ENCODE measurements at places on chromosomes 5 and 9.

DNA sequence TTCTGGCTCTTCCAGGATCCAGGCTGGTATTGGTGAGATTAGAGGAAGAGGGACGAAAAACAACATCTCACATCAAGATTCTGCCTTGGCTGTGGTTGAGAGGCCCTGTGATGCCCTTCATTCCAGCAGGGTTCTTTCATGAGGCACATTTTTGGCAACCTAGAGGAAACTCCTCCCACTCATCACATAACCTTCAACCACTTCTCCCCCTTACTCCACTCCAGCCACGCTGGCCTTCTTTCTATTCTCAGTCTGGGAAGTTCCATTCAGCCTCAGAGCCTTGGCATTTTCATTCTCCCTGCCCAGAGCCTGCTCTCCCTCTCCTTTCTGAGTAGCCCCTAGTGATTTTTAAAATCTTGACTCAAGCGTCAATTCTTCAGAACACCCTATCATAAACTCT, 337.5 kb downstream of the ZSWIM6 start:
- no peak for DNase-seq
- H3K4me1 ChIP-seq: peaks cover 34% of the 10 kb centered on the region
- no peak overlapping the region for H3K4me3 ChIP-seq
- no peak overlapping the region for H3K27ac ChIP-seq

DNA sequence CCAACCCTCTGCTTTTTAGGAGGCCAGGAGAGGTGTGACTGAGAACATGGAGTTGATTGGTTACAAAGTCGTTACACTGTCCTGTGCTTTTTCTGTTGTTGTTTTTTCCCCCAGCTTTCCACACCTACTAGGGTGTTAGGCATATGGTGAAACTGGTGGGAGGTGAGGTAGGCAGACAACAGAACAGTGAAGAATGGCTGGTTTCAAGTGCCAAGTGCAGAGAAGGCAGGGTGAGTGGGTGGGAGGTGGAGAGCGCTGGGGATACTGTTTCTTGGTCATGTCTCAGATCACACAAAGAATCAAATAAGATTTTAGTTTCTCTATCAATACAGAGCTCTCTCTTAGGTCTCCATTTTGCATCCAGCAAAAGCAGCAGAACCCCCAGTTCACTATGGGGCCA, 2.2 kb upstream of the SPTAN1 start:
- DNase-seq: no peak
- no peaks in the 10 kb centered on the region for H3K36me3 ChIP-seq

- no peak overlapping the region for H3K27ac ChIP-seq
- H3K4me3 ChIP-seq: peak overlapping the region; percentile 65
- peaks cover 13% of the 10 kb centered on the region for H3K4me1 ChIP-seq
- peaks cover 64% of the 10 kb centered on the region for H3K27me3 ChIP-seq
Observed at GRCh38 chr9:119369680-119370366, 588 bp upstream of the BRINP1 start.

- no peak overlapping the region for H3K4me3 ChIP-seq
- H3K27ac ChIP-seq: no peak overlapping the region
- H3K4me1 ChIP-seq: peaks cover 9% of the 10 kb centered on the region
- no peaks in the 10 kb centered on the region for H3K36me3 ChIP-seq
Observed at GRCh38 chr5:97044052-97044451, 98.4 kb downstream of the LIX1 start.

GRCh38 chr9:131854896-131855613, 115.2 kb upstream of the RAPGEF1 start:
- peak overlapping the region; percentile 6 for H3K4me3 ChIP-seq
- H3K4me1 ChIP-seq: peaks cover 4% of the 10 kb centered on the region
- H3K27me3 ChIP-seq: no peaks in the 10 kb centered on the region
- peaks cover 10% of the 10 kb centered on the region for H3K36me3 ChIP-seq
- DNase-seq: no peak

DNA sequence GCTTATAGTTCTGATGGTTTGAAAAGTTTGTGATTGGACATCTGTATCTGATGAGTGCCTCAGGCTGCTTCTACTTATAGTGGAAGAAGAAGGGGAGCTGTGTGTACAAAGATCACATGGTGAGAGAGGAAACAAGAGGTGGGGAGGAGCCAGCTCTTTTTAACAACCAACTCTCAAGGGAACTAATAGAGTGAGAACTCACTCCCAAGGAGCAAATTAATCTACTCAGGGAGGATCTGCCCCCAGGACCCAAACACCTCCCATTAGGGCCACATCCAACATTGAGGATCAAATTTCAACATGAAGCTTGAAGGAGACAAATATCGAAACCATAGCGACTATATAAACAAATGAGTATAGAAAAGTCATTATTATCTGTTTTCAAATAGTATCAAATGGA, 64.7 kb upstream of the PRLR start:
- no peak for DNase-seq
- H3K36me3 ChIP-seq: no peaks in the 10 kb centered on the region
- no peaks in the 10 kb centered on the region for H3K27me3 ChIP-seq
- no peaks in the 10 kb centered on the region for H3K4me1 ChIP-seq

DNA sequence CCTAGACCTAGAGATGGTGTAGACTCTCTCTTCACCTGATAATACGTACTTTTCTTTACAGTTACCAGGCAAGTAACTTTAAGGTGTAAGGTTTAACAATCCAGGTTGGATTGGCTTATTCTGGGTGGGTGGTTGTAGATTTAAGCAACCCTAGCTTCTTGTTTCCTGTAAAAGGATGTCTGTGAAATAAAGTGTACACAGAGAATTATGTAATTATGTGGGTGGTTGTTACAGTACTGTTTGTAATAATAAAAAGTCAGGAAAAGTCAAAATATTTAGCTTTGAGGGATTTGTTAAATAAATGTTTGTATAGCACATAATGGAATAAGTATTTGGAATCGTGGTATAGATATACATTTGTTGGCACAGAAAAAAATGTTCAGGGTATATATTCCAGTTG, 43.7 kb upstream of the F2R start:
- H3K27me3 ChIP-seq: no peaks in the 10 kb centered on the region
- no peak overlapping the region for H3K27ac ChIP-seq
- no peak overlapping the region for H3K4me3 ChIP-seq

- H3K4me3 ChIP-seq: no peak overlapping the region
- no peak for DNase-seq
- H3K36me3 ChIP-seq: no peaks in the 10 kb centered on the region
- H3K27me3 ChIP-seq: no peaks in the 10 kb centered on the region
Observed at GRCh38 chr9:130003943-130004552, 38.9 kb downstream of the FNBP1 start.

GRCh38 chr5:59685793-59686192, 207.7 kb downstream of the PDE4D start:
- H3K4me1 ChIP-seq: no peaks in the 10 kb centered on the region
- H3K36me3 ChIP-seq: no peaks in the 10 kb centered on the region
- no peak overlapping the region for H3K4me3 ChIP-seq
- DNase-seq: no peak

- no peaks in the 10 kb centered on the region for H3K4me1 ChIP-seq
- DNase-seq: no peak
- no peaks in the 10 kb centered on the region for H3K27me3 ChIP-seq
- H3K4me3 ChIP-seq: no peak overlapping the region
- H3K36me3 ChIP-seq: no peaks in the 10 kb centered on the region
- H3K27ac ChIP-seq: no peak overlapping the region
Observed at GRCh38 chr5:96374653-96375052, 58.4 kb downstream of the PCSK1 start.

GRCh38 chr9:21813575-21814473, 11.4 kb downstream of the MTAP start:
- peaks cover 61% of the 10 kb centered on the region for H3K4me1 ChIP-seq
- H3K4me3 ChIP-seq: no peak overlapping the region
- peak overlapping the region; percentile 50 for H3K27ac ChIP-seq
- peaks cover 38% of the 10 kb centered on the region for H3K36me3 ChIP-seq

DNA sequence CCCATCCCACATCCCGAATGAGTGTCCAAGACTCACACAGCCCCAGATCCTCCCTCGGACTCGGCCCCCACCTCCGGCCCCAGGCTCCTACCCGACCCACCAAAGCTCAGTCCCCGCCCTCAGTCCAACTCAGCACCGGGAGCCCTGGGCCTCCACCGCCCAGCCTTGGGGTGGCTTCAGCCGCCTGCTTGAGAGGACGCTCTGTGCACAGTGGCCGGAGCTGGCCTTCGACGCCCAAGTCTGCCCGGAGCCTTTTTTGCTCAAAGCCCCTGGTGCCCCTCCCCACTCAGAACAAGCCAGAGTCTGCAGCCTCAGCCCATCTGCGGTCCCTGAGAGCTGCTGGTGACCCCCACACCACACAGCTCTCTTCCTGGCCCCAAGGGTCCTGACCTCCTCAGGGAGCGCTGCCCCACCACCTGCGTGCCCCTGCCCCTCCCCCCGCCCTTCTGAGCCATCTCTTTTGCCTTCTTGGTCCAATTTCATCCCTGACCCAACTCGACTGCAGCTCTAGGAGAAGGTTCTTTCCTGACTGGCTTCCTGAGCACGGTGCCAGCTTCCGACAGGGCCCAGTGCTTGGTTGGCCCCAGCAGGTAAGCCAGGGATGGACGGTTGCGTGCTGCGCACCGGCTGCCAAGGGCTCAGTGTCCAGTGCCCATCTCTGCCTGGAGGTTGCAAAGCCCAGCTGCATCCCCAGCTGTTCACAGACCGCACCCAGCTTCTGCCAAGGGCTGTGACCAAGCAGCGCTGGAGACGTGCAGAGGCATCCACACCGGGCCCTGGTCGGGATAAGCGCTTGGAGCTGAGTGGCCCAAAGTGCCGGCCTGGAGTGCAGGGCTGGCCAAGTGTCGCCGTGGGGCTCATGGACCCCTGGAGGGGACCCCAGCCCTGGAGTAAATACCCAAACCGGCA, 27.7 kb upstream of the NSMF start:
- H3K27me3 ChIP-seq: no peaks in the 10 kb centered on the region
- peaks cover 6% of the 10 kb centered on the region for H3K4me1 ChIP-seq
- H3K27ac ChIP-seq: no peak overlapping the region
- no peak overlapping the region for H3K4me3 ChIP-seq
- peaks cover 13% of the 10 kb centered on the region for H3K36me3 ChIP-seq
- no peak for DNase-seq

- no peak overlapping the region for H3K4me3 ChIP-seq
- no peak for DNase-seq
- no peaks in the 10 kb centered on the region for H3K36me3 ChIP-seq
- H3K27ac ChIP-seq: peak overlapping the region; percentile 71
- peaks cover 87% of the 10 kb centered on the region for H3K27me3 ChIP-seq
Observed at GRCh38 chr9:16866587-16866986, 3.9 kb downstream of the BNC2 start.

DNA sequence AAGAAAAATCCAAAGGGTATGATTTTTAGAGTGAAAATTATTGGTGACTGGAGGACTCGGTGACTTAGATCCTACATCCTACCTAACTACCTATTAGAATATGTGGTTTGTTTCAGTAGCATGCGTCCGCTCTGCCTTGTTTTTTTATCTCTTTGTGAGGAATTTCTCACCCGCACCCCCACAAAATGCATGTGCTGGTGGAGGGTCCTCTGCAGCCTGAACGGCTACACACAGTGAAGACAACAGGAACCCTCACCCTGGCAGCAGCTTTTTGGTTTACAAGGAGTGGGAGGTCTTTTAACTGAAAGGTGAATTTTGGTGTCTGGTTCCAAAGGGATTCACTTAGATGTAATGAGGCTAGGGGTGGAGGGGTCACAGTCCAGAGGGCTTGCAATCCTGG, 115.5 kb downstream of the GNA14 start:
- peaks cover 7% of the 10 kb centered on the region for H3K4me1 ChIP-seq
- no peaks in the 10 kb centered on the region for H3K27me3 ChIP-seq
- H3K36me3 ChIP-seq: peaks cover 7% of the 10 kb centered on the region
- no peak for DNase-seq
- no peak overlapping the region for H3K27ac ChIP-seq

GRCh38 chr9:134702291-134702690, 60.7 kb downstream of the COL5A1 start:
- no peak for DNase-seq
- H3K27ac ChIP-seq: peak overlapping the region; percentile 16
- H3K4me3 ChIP-seq: no peak overlapping the region

GRCh38 chr5:24633715-24634325, 11.0 kb downstream of the CDH10 start:
- H3K4me1 ChIP-seq: no peaks in the 10 kb centered on the region
- H3K27me3 ChIP-seq: no peaks in the 10 kb centered on the region
- DNase-seq: no peak
- no peak overlapping the region for H3K27ac ChIP-seq
- no peaks in the 10 kb centered on the region for H3K36me3 ChIP-seq
- H3K4me3 ChIP-seq: no peak overlapping the region

DNA sequence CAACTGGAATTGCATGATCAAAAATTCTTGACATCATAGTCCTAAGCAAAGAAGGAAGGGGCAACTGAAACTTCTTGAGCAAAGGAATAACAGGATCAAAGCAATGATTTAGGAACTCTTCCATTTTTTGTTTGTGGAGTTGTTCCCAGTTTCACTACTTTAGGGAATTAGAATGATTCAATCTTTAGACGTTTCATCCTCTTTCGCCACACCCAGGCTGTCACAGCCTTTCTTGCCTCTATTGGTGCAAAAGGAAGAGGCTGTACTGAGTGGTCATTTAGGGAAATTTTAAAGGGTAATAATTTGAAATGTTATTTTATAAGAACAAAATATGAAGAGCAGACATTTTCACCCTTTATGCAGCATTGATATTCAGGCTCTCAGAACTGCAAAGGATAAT, 1026.0 kb upstream of the ARRDC3 start:
- H3K27me3 ChIP-seq: no peaks in the 10 kb centered on the region
- no peaks in the 10 kb centered on the region for H3K36me3 ChIP-seq
- H3K4me3 ChIP-seq: no peak overlapping the region
- no peak for DNase-seq
- no peaks in the 10 kb centered on the region for H3K4me1 ChIP-seq

- no peak for DNase-seq
- no peak overlapping the region for H3K4me3 ChIP-seq
- peaks cover 15% of the 10 kb centered on the region for H3K36me3 ChIP-seq
Observed at GRCh38 chr9:83271665-83272071, 208.7 kb upstream of the RASEF start.

GRCh38 chr5:149546974-149547373, 4.3 kb downstream of the CSNK1A1 start:
- peaks cover 93% of the 10 kb centered on the region for H3K4me1 ChIP-seq
- peaks cover 56% of the 10 kb centered on the region for H3K36me3 ChIP-seq
- no peak for DNase-seq
- peak overlapping the region; percentile 91 for H3K4me3 ChIP-seq

GRCh38 chr5:22614486-22615094, 238.6 kb downstream of the CDH12 start:
- H3K36me3 ChIP-seq: no peaks in the 10 kb centered on the region
- H3K27me3 ChIP-seq: no peaks in the 10 kb centered on the region
- DNase-seq: no peak
